SW480 (cell line): ENCODE measurements at places on chromosomes 13 and 19.

DNA sequence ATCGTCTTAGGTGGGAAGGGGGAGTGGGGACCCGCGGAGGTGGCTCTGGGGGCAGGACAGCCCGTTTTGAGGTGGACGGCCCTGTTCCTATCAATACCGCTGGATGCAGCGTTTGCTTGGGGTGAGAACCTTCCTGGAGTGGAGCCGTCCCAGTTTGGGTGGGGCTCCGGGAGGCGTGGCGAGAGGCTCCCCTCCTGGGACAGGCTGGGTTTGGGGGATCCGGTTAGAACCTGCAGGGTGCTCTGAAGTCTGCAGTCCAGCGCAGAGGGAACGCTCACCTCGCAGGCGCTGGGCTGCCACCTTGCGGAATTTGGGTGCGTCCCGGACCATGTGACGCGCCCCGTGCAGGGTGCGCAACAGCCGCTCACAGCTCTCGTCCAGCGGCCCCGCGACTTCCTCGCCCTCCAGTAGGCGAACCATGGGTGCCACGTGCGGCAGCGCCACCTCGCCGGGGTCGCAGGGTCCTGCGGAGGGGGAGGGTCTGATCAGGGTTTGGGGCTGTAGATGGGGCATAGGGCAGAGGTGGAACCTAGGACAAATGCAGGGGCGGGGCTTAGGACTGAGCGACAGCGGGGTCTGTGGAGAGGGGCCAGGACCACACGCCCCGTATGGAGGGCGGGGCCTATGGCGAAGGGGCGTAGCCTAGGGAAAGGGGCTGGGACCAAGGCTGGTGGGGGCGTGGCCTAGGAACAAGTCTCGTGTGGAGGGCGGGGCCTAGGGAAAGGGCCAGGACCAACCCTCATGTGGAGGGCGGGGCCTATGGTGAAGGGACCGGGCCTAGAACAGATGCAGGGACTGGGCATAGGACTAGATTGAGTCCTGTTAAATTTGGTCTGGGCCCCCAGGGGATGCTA is 13.8 kb downstream of the SH2D3A start:
- DNase-seq: peak; percentile 92

GRCh38 chr19:44687888-44688287 is 11.1 kb upstream of the CEACAM16 start:
- DNase-seq: no peak

DNA sequence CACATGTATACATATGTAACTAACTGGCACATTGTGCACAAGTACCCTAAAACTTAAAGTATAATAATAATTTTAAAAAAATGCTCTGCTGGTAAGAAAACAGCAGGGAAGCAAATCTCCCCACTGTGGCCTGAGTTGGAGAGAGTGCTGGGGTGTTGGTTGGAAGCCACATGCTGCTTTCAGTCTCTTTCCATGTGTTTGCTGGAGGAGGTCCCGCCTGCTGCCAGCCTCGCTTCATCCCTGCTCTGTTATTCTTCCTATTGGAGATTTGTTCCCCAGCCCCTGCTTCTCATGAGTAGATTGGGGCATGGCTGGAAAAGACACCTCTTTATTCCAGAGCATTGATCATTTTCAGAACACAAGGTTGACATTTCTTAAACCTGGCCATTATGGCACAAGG is 230.5 kb downstream of the FGF9 start:
- no peak for DNase-seq

- no peak for DNase-seq
Measured at GRCh38 chr13:45049478-45049877, 60.1 kb downstream of the GPALPP1 start.

DNA sequence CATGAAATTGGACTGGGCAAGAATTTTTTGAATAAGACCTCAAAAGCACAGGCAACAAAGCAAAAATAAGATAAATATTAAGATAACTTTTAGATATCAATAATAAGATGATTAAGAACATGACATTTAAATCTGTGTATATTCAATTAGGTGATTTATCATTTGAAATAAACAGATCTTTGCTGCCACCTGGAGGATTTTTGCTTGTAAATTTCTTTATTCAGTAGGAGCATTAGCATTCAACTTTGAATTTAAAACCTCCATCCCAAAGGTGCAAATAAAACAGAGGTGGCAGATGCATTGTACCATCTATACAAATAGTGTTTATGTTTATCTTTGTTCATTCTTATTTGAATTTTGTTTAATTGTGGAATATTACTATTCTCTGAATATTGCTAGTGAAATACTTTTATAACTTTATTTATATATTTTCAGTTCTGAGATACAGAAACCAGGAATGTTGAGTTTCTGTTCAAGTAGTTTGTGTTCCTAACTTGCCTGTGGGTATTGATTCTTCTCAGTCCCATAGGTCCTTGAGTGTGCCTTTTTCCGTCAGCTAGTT is 20.9 kb downstream of the COG6 start:
- DNase-seq: peak; percentile 61

GRCh38 chr13:78323040-78323439 is 280.3 kb downstream of the POU4F1 start:
- no peak for DNase-seq

GRCh38 chr19:4742723-4743646 is 19.3 kb upstream of the DPP9 start:
- DNase-seq: no peak

- DNase-seq: no peak
Measured at GRCh38 chr13:23147827-23148226, 33.0 kb upstream of the SGCG start.

- DNase-seq: no peak
Measured at GRCh38 chr19:18861235-18861634, 29.5 kb downstream of the UPF1 start.

DNA sequence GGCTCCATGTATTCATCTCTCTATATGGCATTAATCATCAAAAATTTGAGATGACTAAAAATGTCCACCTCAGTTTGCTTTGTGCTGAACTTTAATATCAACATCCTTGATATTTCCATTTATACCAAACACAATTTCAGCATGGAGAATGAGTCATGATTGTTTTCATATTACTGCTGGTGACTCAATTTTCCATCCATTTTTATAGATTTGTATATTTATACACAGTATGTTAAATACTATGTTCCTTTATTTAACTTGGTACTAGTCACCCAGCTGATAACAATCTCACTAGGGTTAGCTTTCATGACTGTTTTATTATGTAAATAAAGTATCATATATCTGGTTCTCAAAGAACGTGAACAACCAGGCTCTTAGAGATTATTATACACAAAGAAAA is 1255.1 kb downstream of the SLITRK1 start:
- DNase-seq: no peak

DNA sequence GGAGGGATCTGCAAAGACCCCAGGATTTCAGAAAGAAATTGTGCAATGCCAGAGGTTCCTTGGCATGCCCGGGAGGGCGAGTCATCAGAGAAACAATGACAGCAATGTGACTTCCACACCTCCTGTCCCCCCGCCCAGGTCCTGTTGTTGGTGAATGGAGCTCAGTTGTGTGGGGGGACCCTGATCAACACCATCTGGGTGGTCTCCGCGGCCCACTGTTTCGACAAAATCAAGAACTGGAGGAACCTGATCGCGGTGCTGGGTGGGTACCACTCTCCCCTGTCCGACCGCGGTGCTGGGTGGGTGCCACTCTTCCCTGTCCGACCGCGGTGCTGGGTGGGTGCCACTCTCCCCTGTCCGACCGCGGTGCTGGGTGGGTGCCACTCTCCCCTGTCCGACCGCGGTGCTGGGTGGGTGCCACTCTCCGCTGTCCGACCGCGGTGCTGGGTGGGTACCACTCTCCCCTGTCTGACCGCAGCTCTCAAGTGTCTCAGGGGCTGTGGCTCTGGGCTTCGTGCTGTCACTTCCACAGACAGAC is 5.2 kb upstream of the F10 start:
- DNase-seq: no peak

DNA sequence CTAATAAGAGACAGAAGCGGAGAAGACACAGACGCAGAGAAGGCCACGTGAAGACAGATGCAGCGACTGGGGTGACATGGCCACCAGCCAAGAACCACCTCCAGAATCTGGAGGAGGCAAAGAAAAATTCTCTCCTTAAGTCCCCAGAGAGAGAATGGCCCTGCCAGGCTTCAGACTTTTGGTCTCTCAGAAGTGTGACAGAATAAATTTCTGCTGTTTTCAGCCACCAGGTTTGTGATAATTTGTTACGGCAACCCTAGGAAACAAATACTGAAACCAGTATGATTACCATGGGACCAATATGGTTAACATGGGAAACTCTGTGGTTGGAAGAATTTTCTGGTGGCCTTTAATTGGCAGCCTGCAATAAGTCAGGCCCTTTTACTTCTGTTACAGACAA is 63.9 kb upstream of the DOCK9 start:
- no peak for DNase-seq

GRCh38 chr13:95086761-95087160 is 214.5 kb downstream of the ABCC4 start:
- no peak for DNase-seq

GRCh38 chr13:104595511-104595910 is 1529.3 kb upstream of the SLC10A2 start:
- DNase-seq: no peak

DNA sequence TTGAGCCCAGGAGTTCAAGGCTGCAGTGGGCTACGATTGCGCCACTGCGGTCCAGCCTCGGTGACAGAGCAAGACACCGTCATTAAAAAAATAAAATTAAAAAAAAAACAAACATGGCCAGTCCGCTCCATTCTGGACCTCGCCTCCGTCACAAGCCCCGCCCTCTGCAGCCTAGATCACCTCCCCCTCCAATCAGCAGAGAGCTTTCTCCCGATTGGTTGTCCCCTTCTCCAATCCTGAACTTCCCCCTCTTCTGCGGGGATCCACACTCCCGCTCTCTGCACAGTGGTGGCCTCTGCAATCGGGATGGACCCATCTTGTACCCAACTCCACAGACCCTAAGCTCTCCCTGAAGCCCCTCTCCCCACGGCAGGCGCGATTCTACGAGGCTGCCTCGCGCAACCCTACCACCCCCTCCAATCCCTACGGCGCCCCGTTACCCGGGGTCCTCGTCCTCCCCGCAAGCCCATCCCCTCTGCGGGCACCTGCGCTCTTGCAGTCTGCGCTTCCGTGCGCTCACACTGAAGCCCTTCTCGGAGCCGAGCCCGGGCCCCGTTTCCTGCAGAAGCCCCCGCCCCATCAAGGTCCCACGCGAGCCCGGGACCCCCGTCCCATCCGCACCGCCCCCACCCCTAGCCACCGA is 540 bp downstream of the TMEM160 start:
- DNase-seq: peak; percentile 92

DNA sequence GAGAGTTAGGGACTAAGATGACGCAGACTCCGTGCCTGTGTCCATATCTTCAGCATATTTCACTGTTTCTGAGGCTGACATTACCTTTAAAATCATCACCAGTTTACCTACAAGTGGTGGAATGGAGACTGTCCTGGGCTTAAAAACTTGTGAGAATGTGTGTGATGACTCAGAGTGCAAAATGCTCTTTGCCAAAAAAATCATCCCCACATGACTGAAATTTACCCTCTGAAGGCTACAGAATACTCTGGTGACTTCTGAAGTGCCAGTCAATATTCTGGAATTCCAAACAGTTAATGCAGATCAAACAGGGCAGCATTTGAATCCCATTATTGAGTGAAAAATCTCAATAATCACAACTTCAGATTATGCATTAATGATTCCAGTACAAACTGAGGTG is 901.4 kb downstream of the EFNB2 start:
- DNase-seq: no peak

DNA sequence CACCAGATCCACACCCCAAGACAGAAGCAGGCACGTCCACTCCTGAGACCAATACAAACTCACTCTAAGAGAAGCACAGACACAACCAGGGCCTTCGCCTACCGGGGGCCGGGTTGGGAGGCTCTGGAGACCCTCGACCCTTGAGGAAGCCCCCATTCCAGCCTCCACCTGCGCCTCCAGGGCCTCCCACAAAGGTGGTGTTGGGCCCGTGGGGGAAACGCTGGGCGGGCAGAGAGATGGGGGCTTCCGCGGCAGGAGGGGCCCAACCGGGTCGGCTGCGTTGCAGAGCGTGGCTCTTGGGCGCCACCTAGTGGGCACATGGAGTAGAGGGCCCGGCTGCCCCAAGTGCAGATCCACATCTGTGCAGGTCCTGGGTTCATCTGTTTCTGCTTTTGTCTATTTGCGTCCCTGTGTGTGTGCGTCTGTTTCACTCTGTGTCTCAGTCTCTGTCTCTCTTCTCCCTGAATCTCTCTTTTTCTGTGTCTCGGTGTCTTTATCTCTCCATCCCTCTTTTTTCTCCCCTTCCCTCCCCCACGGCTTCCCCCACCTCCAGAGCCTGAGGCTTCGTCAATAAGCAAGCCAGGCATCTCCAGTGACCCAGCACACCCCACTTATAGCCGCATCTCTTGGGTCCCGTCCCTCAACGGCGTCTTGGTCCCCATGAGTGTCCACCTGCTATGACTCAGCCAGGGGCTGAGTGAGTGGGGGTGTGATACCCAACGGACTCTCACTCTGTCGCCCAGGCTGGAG is 10.5 kb upstream of the TINCR start:
- peak; percentile 31 for DNase-seq

DNA sequence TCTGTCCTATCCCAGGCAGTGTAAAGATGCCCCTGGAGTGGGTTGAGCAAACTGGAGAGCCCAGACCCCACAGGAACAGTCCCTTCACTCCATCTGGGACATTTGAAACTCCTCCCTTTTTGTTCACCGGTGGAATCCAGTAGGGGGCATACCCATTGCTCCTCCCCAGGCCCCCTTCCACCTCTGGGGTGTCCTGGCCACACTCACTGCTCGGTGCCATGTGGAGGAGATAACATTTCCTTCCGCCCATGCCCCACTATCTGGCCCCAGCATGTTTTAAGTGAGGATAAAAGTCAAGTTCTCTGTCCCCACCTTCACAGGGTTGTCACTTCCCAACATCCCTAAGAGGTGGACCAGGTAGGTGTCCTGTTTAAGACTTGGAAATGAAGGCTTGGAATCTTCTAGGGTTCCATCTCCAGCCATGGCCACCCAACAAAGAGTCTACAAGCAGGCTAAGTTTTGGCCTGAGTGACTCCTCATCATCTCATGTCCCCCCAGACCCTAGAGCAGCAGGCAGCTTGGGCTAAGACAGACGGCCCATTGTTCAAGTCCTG is 9.3 kb downstream of the ZNF526 start:
- no peak for DNase-seq

GRCh38 chr19:38389101-38389925 is 816 bp downstream of the SPRED3 start:
- DNase-seq: peak; percentile 57

GRCh38 chr13:98717256-98717655 is 35.2 kb downstream of the SLC15A1 start:
- no peak for DNase-seq

GRCh38 chr13:41054212-41054877 is 7.0 kb upstream of the WBP4 start:
- DNase-seq: peak; percentile 73

- no peak for DNase-seq
Measured at GRCh38 chr13:50016444-50016843, 1.2 kb downstream of the KCNRG start.

- no peak for DNase-seq
Measured at GRCh38 chr19:33552191-33552927, 30.8 kb upstream of the PEPD start.

GRCh38 chr13:89695343-89696257 is 1651.9 kb upstream of the MIR17HG start:
- DNase-seq: peak; percentile 2
